Activated CD4-positive, alpha-beta T cell treated with anti-CD3 and anti-CD28 coated beads, Interleukin-2, amount 50 U/mL, for 1 hour (primary cell): ENCODE measurements at places on chromosomes 2 and 18.

DNA sequence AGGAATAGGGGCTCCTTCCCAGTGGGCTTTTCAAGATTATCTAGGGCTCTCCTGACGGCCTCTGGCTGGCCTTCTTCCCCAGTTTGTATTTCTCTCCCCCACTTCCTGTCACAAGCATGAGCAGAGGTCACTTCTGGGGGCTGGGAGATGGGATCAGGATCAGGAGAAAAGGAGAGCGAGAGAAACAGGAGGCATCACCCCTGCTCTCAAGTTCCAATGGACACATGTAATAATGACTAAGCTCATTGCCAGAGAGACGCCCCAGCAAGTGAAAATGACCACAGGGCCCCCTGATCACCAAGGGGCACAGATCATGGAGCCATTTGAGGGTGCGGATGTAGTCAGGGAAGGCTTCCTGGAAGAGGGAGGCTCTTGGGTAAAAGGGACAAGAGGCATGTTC, 92.1 kb downstream of the SMAD7 start:
- no peak for DNase-seq

DNA sequence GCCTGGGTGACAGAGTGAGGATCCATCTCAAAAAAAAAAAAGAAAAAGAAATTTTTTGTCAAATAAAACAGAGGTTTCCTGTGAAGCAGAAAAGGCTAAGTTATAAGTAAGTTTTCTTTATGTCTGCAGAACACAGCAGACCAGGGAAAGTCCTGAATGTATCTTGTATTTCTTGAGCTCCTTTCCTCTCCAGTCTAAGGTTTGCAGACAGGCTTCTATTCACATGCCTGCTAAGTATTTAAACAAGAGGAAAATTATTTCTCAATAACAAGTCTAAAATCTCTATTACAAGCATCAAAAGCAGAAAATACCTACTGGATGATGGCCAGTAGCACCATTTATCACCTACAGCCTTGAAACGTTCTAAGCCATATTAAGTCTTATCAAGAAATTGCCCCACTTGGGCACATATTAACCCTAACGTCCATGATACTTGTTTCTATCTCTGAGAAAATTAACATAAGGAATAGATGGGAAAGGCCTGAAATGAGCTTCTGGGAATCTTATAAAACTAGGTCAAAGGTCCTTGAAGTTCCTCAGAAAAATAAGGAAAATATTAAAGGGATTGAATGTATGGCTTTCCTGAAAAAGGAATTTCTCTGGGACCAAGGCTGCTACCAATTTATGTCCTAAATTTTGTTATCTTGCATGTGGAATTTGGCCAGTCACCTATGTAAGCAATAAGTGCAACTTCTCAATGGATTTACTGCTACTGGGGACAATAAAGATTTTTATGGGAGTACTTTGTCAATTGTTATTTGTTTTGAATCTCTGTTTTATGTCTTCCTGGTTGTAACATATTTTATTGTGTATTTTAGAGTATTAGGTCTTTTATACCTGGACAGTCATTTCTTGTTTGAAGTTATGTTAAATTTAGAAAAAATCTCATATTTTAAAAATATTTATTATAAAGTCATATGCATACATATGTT, 3.0 kb upstream of the REG1A start:
- no peak for DNase-seq

DNA sequence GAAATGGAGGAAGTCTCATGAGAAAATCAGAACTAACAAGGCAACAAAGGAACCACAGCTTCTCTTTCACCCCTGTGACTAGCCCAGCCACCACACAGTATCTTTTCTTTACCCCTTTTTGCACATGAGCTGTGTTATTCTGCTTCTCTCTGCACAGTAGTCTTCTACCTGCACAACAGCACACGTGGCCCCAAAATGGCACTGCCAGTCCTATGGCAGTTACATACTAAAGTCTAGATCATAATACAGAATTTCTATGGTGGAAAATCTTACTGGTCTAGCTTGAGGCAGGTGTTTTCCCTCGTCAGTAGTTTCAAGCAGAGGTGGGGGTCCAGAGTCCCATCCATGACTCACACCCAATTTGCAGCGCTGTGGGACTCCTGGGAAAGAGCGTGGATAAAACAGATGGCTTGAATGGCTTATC, 177.7 kb downstream of the DIS3L2 start:
- DNase-seq = no peak

DNA sequence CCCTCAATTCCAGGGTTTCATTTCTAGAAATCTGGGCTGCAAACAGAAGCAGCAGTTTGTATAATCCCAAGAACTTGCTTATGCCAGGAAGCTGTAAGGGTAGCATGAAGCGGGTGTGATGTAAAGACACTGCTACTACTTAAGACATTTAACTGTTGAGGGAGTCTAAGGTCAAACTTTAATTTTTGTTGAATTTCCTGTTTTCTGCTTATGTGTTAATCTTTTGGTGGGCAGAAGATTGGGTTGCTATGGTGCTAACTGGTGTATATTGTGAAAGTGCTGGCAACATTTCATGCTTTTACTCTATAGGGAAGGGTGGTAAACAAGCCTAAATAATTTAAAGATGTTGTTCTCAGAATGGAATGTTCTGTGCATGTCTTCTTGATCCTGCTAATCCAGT, 2.7 kb downstream of the NCOA1 start:
- no peak for DNase-seq

GRCh38 chr2:211495339-211495738, 938.9 kb downstream of the CPS1 start:
- DNase-seq = no peak

GRCh38 chr2:223923976-223924375, 21.2 kb downstream of the WDFY1 start:
- no peak for DNase-seq

- no peak for DNase-seq
These were observed 5.0 kb upstream of the IL1RN start for GRCh38 chr2:113122364-113122763.

GRCh38 chr18:73733806-73734314, 413.8 kb downstream of the FBXO15 start:
- DNase-seq = no peak

DNA sequence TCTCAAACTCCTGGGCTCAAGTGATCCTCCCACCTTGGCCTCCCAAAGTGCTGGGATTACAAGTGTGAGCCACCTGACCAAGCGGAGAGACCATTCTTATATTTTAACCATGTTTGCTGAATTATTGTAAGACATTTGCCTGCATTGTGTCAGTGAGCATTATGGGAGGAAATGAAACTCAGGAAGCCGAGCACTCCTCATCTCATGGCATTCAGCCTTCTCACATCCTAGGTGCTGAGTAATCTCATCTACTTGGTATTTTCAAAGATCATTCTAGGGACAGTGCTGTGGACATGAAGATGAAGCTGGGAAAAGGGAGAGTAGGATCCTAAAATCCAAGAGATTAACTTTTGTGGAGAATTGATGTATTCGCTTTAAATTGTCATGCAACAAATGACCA, 66.1 kb downstream of the NAPG start:
- DNase-seq = no peak

DNA sequence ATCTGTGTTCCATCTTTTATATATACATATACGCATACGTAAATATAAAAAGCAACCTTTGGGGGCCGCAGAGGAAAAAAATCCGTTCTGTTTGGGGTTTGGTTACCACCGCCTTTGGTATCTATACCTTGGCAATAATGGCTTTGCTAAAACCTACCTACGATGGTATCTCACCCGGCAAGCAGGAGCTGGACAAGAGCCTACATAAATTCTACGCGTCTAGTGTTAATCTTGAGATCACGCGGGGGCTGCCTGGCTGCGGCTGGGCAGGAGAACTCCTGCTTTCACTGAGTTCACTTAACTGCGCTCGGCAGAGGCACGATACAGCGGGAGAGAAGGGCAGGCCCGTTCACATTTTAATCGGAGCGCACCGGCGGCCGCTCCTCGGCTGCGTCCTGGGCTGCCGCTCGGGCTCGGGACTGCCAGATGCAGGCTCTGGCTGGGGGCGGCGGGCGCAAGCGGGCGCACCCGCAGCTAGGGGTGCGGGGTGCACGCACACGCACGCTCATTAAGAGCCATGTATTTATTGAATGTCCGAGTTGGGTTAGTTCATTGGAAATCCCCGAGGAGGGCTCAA, 1.7 kb upstream of the POU3F3 start:
- DNase-seq = no peak

- DNase-seq = no peak
These were observed 49.9 kb downstream of the IMPA2 start for GRCh38 chr18:12031181-12031580.

- DNase-seq = no peak
These were observed 2.3 kb upstream of the KCNG2 start for GRCh38 chr18:79795446-79795845.

DNA sequence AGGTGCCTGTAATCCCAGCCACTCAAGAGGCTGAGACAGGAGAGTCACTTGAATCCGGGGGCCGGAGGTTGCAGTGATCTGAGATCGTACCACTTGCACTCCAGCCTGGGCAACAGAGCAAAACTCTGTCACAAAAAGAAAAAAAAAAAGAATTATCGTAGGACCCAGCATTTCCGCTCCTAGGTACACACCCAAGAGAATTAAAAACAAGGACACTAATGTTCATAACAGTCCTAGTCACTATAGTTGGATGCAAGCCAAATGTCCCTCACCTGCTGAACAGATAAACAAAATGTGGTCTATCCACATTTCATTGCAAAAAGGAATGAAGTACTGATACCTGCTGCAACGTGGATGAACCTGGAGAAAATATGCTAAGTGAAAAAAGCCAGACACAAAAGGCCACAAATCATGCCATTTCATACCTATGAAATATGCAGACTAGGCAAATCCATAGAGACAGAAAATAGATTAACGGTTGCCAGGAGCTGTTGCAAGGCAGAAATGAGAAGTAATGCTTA, 21.2 kb downstream of the ADRA2B start:
- DNase-seq = no peak

DNA sequence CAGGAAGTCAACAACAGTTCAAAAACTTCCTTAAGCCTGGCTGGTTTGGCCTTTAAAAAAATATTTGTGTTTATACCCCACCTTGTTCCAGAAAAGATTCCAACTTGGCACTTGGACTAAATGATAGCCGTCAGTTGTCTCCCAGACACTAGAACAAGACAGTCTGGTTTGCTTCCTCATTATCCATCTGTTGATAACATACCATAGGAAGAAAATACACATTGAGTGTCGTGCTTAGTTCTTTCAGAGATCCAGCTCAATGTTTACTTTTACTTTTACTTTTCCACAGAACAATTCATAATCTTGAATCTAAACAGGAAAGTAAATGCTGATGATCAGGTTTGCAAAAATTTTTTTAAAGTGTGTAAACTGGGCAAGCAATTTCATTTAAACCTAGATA, 2.4 kb upstream of the VPS54 start:
- no peak for DNase-seq

GRCh38 chr2:147538088-147538487, 306.7 kb upstream of the ACVR2A start:
- no peak for DNase-seq

GRCh38 chr2:129319422-129319717, 660.1 kb upstream of the RAB6C start:
- no peak for DNase-seq

DNA sequence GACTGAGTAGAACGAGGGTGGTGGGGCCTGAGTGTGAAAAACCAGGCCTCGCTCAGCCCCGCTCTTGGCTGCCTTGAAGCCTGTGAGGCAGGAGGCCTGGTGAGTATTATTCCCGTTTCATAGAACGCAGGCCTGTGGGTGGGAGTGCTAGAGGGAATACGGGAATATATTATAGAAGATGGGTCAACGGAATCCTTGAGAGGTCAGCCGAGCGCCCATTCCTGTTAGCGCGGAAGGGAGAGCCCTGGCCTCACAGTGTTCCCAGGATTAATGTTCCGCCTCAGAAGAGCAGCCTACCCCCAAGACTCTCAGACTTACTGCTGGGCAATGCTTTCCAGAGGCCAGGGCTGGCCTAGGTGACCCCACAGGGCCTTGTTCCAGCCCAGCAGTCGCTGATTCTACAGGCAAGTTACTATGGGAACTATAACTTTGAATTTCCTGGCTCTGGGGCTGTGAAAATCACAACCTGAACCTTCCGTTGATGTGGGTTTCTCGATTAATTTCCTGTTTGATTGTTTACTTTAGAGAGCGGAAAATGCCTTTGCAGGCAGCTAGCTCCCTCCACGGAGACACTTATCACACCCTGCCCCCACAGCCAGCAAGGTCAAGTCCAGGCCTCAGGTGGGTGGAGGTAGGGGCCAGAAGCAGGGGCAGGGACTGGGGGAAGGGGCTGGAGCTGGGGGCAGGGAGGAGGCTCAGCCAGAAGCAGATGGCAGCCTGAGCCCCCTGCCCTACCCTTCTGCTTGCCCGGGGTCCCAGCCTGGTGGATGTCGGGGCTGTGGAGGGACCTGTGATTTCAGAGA, 108.3 kb downstream of the SMAD7 start:
- DNase-seq = peak; percentile 42

GRCh38 chr18:42620657-42621056, 494.8 kb downstream of the RIT2 start:
- no peak for DNase-seq

DNA sequence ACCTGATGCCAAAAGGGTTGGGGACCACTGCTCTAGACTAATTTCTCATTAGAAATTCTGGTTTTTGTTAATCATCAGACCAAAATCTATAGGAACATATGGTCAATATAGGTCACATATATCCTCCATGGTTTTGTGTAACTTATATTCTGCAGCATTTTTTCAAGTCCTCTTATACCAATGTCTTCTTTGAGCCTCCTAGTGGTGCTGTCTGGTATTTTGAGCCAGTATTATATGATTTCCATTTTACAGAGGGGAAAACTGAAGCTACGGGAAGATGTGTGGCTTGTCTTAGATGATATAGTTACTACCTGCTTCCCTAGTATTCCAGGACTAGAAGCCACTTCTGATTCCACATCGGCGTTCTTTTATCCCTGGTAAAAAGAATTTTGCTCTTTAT, 13.8 kb downstream of the MAPK4 start:
- DNase-seq = no peak

- no peak for DNase-seq
These were observed 439.7 kb downstream of the RND3 start for GRCh38 chr2:150047620-150048222.

GRCh38 chr2:168289880-168290279, 42.5 kb upstream of the STK39 start:
- DNase-seq = no peak

DNA sequence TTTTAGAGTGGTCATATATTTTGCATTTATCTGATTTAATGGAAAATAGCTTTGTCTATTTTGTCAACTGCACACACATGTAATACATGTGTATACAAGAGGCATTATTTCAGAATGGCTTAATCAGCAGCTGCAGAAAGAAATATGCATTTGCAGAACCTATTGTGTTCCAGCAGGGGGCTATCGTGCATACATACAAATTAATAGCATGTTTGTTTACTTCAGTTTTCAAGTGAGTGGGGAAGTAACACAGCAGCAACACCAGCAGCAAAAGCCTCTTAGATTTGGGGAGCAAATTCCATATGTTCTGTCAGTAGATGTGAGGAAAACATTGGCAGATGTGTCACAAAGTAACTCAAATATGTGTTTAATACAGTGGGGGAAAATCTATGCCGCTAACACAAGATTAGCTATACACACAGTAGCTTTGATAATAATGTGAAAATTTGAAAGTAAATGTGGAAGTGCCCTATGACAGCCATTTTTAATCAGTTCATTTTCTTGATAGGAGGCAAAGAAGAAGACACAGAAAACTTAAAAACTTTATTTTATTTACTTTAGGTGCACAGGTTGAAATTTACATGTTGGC, 218.1 kb downstream of the WDR7 start:
- no peak for DNase-seq
